ENCODE measurements at places on chromosomes 4 and X.

DNA sequence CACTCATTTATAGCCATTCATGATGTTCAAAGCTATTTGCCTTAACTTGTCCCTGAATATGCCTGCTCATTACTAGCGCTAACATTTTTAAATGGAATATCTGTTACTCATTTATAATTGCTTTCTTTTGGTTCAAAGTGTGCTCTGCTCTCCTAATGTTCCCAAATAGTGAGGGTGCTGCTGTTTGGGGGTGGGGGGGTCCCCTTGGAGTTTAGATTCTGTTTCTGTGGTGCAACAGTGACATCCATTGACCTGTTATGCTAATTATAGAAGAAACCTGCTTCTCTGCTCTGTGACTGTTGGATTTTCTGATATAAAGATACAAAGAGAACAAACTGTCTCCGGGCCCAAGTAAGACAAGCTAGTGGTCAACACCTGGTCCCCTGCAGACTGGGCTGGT, 222.4 kb downstream of the SHROOM3 start:
- no peak for DNase-seq

DNA sequence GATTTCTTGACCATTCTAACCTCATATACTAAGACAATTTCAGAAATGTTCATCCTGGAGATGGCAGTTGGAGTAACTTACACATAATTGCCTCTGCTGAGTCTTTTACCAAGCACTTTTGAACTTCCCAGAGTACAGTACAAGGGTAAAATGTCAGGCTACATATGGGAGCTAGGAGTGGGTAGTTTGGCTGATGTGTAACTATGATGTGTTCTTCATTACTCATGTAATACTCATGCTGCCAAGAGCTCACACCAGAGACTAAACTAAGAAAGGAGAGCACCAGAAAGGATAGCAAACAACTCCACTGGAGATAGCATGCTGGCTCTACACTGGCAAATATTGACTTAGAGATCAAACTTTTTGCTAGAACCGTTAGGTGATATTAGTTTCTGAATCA, 194.0 kb downstream of the PDGFRA start:
- DNase-seq, result no peak

GRCh38 chrX:69093960-69094871, 71.0 kb downstream of the PJA1 start:
- DNase-seq, result peak; percentile 49

DNA sequence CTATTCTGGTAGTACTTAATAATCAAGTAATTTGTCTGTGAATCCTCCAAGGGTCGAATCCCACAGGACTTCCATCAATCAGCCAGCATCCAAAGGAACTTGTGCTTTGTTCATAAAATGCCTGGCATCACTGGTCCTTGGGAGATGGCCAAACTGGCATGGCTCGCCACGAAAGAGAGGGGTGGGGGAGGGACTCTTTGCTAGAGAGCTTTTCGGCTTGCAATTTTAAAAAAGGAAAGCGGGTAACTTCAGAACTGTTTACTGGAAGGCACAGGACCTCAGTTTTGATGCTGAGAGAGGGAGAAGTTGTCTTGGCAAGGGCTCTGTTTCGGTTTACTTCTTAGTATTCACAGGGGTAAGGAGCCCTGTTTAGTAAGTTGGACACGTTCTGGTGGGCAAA, 79.4 kb upstream of the FHL1 start:
- DNase-seq, result no peak

GRCh38 chrX:22121161-22121560, 89.0 kb downstream of the PHEX start:
- DNase-seq, result no peak

GRCh38 chrX:74230094-74230493, 73.9 kb upstream of the ZCCHC13 start:
- DNase-seq, result no peak

DNA sequence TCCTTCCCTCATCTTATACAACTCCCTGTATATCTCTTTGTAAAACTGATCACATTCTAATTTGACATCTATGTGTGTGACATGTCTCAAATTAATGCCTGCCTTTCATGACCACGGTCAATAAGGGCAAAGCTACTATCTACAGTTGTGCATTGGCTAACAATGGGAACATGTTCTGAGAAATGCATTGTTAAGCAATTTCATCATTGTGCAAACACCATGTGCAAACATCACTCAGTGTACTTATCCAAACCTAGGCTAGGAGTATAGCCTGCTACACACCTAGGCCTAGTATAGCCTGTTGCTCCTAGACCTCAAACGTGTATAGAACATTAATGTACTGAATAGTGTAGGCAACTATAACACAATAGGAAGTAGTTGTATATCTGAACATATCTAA, 95.0 kb downstream of the BANK1 start:
- no peak for DNase-seq

DNA sequence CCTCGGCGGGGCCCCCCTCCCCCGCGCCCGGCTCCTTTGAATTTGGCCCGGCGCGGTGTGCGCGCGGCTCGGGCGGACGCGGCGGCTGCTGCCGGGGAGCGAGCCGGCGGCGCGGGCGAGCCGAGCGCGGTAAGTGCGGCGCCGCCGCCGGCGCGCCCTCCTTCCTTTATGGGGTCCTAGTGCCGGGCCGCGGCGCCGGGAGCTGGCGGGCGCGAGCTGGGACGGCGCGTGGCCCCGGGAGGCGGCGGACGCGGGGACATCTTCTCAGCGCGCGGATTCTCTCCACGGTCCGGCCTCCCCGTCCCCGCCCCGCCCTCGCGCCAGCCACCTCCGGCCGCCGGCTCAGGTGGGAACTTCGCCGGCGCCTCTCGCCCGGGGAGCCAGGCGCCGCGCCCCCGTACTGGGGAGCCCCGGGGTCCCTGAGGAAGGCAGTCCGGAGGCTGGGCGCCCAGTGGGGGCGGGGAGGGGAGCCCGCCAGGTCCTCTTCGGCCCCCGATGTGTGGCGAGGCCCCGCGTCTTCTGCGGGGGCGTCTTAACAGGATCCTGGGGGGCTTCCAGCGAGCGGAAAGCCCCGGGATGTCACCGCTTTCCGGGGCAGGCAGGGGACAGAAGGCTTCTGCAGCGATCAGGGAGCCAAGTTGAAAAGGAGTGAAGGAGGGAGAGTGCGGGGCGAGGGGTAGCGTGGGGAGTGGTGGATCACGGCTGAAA, 98.4 kb upstream of the TENM3 start:
- no peak for DNase-seq

DNA sequence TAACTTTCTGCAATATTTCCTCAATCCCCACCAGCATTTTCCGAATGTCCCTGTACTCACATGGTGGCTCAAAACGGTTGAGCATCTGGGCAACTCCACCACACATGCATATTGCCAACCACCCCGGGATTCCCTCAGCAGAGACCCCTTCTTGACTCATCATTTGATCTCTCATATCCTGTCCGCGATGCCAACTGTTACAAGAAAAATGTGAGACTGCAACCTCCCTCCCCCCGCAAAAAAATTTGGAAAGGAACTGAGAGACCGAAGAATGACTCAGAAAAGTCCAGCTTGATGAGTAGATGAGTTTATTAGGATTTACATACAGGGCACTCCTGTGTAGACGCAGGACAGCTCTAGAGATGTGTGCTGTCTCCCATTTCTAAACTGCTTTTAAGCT, 561.4 kb downstream of the ZIC3 start:
- DNase-seq, result no peak

GRCh38 chr4:242121-242848, 63.0 kb downstream of the ZNF732 start:
- DNase-seq, result peak; percentile 79

- no peak for DNase-seq
These were observed 13.3 kb upstream of the AGA start for GRCh38 chr4:177455561-177455970.

- DNase-seq, result no peak
These were observed 11.3 kb downstream of the DOCK11 start for GRCh38 chrX:118506805-118507480.

All from activated naive CD4-positive, alpha-beta T cell treated with anti-CD3 and anti-CD28 coated beads, Interleukin-2, amount 10 ng/mL, durations not matched to agents 7 days and 5 days (primary cell).